ENCODE measurements at places on chromosomes 7 and 10.

- DNase-seq: no peak
Measured at GRCh38 chr7:47478017-47478344, 103.9 kb downstream of the TNS3 start.

DNA sequence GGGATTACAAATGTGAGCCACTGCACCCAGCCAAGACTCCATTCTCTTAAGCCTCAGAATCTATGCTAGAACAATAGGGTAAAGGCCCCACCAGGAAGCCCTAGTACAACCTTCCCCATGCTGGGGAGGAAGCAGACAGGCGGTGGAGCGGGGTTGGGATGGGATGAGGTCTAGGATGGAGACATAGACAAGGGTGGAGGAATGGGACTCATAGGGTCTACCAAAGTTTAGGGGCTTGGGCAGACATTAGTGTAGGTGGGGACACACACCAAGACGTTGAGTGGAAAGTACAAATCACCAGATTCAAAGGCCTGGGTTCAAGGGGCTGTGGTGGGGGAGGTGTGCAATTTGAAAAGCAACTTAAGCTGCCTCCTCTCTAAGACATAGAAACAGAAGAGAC is 19.3 kb downstream of the PRSS2 start:
- no peak for DNase-seq

GRCh38 chr10:72593963-72594362 is 31.9 kb downstream of the MICU1 start:
- DNase-seq: no peak

GRCh38 chr10:61643316-61643751 is 19.4 kb upstream of the CABCOCO1 start:
- no peak for DNase-seq

- DNase-seq: peak; percentile 72
Measured at GRCh38 chr7:45917658-45918057, 3.4 kb downstream of the IGFBP3 start.

DNA sequence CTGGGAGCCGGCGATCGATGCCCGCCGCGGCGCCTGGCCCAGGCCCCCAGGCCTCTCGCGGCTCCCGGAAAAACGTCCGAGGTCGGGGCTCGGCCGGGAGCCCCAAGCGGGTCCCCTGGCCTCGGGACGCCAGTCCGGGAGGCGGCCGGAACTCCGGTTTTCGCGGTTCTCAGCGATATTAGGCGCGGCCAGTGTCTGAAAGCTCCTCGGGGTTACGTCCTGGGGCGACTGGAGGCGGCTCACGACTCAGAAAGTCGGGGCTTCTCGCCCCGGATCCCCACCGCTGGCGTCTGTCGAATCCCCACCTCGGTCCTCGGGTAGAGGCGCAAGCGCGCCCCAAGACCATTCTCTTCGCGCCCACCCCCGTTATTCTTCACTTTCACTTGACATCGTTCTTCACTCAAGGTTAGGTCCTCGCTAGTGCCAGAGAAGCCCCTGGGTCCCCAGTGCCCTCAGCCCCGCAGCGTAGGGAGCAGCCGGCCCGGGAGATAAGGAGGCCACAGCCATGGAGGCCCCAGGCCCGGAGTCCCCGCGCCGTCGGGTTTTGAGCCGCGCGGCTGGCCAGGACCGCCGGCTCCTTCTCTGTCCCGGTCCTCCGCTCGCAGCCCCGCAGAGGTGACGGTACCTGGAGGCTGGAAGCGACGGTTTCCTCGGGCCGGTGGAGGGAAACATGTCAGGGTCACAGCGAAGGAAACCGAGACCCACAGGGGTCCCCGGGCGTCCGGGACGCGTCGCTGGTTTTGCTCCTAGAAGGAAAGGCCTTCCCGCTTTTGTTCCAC is 35.2 kb upstream of the EBLN1 start:
- peak; percentile 11 for DNase-seq

DNA sequence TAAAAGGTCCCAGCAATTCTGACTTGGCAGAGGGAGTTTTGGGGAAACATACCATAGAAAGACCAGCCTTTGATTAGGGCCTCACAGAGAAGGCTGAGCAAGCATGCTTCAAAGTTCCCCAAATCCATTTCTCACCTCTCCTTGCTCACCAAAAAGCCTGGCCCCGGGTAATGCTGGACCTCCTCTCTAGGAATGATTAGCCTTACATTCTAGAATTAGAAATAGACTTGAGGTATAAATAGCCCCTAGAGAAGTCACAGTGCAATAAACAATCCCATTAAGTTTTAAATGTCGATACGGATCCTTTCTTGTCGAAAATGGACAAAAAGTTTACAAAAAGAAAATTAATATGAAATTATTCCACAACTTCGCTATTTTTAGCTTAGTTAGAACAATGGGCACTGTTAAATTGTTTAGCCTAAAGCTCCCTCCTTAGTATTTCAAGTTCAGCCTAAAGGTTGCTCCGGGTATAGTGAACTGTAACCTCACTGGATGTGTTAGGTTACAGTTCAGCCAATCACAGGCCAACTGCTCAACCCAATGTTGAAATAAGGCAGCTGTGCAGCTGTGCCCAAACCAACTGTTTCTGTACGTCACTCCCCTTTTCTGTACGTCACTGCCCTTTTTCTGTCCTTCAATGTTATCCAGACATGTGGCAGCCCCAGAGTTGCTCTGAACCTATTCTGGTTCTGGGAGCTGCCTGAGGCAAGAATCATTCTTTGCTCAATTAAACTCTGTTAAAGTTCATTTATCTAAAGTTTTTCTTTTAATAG is 7.9 kb upstream of the GSDME start:
- no peak for DNase-seq

GRCh38 chr10:80196270-80196949 is 8.9 kb downstream of the ANXA11 start:
- no peak for DNase-seq

DNA sequence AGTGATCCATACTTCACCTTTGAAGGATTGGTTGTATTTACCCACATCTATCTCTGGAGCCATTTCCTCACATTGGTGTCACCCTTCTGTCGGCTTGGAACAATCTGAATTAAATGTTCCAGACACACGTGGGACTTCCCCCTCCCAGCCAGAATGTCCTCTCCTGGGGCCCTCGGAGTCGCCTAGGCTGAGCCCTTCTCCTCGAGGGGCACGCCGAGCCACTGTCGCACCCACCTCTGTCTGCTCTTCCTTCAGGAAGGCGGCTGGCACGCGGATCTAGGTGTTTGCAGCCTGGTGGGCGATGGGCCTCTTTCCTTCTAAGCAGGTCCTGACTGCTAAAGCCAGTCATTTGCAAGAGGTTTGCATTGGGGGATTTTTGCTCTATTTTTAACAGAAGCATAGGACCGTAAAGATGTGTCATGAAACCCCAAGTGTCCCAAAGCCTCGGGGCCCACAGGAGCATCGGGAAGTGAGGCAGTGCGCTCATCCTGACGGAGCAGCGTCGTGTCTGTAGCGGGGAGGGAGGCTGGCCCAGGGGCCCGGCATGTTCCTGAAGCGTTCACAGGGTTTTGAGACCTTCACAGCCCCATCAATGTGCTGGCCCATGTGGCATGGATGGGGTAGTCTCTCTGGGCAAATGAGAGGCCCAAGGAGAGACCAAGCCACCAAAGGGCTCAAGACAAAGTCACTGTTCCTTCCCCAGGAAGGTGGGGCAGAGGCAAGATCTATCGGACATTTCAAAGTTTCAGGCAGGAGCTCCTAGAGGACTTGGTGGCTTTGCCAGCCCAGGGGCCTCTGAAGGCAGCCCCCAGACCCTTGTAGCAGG is 86.7 kb downstream of the RGS10 start:
- peak; percentile 33 for DNase-seq

- no peak for DNase-seq
Measured at GRCh38 chr10:5334196-5334880, 30.4 kb upstream of the UCN3 start.

GRCh38 chr7:152663931-152664330 is 12.0 kb downstream of the XRCC2 start:
- DNase-seq: no peak

DNA sequence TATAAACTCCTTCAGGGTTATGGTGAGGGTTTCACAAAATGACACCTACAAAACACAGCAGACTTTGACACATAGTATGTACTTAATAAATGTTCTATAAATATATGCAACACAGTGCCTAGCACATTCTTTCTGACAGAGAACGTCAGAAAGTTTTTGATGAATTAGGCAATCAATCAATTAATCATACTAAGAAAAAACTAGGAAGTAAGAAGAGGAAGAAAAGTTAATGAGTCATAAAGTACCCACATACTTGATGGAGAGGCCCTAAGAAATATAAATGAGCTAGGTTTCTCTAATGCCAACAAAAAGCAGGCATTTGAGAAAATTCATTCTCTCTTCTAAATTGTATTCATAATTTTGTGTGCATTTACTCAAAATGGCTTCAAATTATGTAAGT is 192.7 kb upstream of the VWC2 start:
- no peak for DNase-seq

DNA sequence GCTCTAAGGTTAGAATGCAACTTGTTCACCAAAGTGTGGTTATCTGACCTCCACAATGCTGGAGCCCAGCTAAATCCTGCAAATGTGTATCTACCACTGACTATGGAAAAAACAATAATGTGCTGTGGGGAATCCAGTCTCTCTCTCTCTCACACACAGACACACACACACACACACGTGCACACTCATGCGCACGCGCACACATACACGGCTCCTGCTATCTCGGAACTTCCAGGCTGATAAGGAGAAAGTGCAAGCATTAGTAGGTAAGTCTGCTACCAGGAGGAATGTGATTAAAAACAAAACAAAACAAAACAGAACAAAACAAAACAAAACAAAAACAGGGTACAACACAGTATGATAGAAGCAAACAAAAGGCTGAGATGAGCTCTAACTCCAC is 205.2 kb downstream of the FRMD4A start:
- no peak for DNase-seq

- no peak for DNase-seq
Measured at GRCh38 chr10:88125766-88126165, 262.3 kb downstream of the PTEN start.

GRCh38 chr10:116587878-116588591 is 2.7 kb upstream of the PNLIPRP1 start:
- no peak for DNase-seq

- no peak for DNase-seq
Measured at GRCh38 chr10:109996766-109997171, 11.0 kb upstream of the ADD3 start.

DNA sequence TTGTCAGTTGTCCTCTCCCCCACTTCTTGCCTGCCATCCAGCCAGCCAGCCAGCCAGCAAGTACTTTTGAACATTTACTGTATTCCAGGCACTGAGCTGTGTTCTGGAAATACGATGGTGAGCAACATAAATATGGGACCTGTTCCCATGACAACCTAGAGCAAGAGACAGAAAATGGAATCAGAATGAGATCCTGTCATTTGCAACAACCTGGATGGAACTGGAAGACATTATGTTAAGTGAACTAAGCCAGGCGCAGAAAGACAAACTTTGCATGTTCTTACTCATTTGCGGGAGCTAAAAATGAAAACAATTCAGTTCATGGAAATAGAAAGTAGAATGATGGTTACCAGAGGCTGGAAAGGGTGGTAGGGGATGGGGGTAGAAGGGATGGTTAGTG is 140.7 kb downstream of the ICA1 start:
- DNase-seq: no peak

- DNase-seq: no peak
Measured at GRCh38 chr7:31202801-31203200, 137.7 kb downstream of the NEUROD6 start.

Measured in germinal center (tissue), 1 donor.